Small intestine (tissue), 16 donors: ENCODE measurements at places on chromosomes 5 and 9.

- peak; percentile 28 for DNase-seq
Measured at GRCh38 chr5:142482207-142482606, 157.4 kb upstream of the SPRY4 start.

DNA sequence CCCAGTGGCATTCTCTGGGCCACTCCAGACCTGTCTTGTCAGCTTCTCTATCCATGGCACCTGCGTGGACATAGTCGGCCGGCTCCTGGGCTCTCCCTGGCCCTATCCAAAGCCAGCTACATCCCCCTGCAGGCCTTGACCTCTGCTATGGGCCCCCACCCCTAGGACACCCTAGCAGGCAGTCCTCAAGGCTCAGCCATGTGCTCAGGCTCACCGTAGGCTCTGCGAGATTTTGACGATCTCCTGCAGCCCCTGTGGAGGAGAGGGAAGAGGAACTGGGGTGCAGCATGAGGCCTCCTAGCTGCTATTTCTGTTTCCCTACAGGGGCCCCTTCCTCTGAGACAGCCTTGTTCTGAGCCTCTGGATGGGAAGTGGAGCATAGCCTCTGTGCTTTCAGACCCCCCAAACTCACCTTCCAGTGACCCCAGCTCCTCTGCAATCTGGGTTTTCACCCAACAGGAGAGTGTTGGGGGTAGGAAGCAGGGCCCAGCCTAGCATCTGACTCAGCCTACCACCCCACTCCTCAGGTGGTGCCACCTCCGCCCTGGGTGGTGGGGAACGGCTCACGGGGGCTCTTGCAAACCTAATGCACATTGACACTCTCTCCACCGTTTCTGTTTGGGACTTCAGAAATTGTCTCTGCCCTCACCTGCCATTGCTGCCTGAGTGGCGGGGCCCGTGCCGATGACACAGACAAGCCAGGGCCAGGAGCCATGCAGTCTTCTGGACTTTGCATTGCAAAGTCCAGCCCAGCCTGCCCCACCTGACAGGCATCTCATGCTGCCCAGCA lies 36.7 kb downstream of the HRH2 start:
- peak; percentile 64 for DNase-seq

DNA sequence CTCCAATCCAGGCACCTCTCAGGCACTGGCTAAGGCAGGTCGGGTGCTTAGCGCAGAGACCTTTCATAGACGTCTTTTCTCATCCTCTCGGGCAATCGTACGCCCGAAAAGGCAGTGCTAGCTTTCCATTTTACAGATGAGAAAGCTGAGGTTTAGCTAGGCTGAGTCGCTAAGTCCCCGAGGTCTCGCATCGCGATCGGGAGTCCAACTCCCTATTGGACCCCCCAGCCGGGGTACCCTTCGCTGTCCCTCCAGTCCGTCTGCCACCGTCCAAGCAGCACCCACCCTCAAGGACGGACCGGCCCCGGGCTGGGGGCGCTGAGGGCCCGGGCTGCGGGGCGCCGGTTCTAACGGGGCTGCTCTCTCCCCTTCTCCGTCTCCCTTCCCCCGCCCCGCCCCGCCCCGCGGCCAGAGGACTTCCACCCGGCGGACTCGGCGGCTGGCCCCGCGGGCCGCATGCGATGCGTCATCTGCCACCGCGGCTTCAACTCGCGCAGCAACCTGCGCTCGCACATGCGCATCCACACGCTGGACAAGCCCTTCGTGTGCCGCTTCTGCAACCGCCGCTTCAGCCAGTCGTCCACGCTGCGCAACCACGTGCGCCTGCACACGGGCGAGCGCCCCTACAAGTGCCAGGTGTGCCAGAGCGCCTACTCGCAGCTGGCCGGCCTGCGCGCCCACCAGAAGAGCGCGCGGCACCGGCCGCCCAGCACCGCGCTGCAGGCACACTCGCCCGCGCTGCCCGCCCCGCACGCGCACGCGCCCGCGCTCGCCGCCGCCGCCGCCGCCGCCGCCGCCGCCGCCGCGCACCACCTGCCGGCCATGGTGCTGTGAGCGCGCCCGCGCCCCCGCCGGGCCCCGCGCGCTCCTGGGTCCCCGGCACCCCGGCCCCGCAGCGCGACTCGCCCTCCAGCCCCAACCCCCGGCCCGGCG lies 12.5 kb upstream of the EXOSC2 start:
- DNase-seq = peak; percentile 91

- DNase-seq = no peak
Measured at GRCh38 chr5:170867825-170868224, 6.0 kb downstream of the RANBP17 start.

DNA sequence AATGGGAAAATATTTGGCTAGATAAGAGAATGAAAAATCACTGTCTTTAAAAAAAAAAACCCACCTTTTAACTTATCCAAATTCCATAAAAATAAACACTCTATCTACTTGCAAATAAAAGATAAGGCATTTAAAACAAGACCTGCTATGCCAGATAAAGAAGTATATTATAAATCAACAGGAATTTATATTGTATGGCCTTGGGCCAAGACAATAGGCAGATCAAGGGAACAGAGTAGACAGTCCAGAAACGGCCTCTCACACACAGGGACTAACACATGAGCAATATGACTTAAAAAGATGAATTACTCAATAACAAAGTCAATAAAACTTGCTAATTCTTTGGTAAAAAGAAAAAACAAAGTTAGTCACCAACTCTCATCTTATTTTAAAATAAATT lies 34.7 kb upstream of the ICE1 start:
- DNase-seq = peak; percentile 34

DNA sequence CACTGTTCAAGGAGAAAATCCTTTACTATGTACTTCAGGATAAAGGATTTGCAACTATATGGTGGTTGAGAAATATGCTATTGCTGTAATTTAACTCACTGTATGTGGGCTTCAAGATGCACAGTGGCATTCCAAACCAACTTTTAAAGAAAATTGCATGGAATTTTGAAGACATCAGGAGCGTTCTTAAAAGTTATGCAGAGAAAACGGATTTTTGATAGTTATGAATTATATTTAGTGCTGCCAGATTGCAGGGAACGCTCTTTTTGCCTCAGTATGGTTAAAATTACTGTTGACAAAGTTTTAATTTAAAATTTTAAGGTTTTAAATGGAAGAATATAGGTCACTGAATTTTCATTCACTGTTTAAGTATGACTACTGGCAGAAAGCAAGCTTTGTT lies 336.1 kb upstream of the EFNA5 start:
- DNase-seq = no peak

GRCh38 chr9:21684831-21685362 lies 117.5 kb upstream of the MTAP start:
- DNase-seq = no peak

DNA sequence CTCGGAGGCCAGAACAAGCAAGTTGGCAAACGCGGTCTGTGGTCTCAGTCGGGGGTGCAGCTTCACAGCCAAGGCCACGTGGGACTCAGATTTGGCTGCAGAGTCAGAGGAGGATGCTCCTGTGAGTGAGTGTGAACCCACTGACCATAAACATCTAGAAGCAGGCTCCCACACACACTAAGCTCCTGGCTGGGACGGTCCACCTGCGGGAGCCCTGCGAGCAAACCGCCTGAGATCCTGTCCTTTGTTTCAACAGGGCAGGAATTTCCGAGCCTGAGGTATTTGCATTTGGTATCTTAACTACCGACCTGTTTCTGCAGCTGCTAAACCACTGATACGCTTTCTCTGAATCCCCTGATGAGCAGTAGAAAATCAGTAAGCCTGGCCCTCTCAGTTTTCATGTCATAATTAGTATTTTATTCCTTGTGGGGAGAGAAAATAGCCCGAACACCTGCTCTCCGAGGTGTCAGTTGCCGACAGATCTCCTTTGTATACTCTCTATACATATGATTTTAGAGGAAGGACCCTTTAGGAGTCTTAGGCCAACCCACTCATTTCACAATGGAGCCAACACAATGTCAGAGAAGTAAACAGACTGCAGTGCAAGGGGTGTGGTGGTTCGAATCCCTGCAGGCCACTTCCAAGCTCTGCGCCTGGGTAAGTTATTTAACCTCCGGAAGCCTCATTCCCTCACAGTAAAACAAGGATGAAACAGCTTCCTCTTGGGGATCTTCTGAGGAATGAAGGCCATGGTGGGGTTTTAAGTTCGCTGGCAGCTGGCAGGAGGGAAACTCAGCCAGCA lies 40.9 kb upstream of the PWWP2A start:
- DNase-seq = no peak

DNA sequence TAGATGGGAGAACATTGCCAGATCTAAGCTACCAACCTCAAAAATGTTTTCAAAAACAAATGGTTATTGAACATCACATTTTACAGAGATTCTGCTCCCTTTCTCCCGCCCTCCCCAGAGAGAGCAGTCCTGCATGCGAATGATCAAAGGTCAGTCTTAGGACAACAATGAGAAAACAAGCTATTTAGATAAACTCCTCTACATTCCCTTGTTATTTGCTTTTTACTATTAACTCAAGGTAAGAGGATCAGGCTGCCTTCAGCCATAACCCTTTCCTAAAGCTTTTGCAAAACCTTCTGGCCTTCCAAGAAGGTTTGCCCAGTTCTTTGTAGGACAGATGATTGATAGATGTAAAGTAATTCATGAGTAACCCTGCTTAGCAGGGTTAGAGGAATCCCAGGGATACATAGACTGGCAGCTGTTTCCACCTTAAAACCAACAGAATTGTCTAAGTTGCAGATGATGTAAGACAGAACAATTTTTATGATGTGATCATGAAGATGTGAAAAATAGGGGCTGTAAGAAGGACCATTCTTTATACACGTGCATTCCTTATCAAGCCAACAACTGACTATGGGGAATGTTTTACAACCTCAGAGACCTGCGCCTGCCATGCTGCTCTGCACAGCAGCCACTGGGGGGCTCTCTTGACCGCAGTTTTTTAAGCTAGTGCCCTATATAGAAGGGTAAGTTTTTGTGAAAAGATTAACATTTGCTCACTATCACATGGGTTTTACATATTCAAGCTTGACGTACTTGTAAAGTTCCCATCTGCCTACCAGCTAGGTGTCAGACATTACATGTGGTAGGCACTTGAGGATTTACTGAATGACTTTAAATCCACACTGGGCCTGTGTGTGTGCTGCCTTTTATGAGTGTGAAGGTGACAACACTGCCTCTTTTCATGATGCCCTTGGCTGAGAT lies 2.3 kb upstream of the ZNF782 start:
- DNase-seq = peak; percentile 89

DNA sequence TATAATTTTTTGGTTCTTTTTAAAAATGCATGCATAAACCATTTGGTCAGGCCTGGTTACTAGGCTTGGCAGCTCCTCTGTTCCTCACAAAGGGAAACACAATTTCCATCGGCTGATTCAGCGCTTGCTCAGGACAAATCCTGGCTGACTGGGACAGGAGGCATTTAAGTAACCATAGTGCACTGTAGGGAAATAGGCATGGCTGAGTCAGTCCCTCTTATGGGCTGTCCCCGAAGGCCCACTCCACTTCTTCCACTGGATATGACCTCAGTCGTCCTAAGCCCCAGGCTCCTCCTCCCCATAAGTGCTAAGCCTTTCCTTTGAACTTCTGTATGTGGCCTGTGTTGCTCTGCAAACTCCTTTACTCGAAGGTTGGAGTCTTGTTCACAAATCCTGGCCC lies 71.2 kb upstream of the GLIS3 start:
- no peak for DNase-seq
